ENCODE measurements at places on chromosomes 1 and 21.

DNA sequence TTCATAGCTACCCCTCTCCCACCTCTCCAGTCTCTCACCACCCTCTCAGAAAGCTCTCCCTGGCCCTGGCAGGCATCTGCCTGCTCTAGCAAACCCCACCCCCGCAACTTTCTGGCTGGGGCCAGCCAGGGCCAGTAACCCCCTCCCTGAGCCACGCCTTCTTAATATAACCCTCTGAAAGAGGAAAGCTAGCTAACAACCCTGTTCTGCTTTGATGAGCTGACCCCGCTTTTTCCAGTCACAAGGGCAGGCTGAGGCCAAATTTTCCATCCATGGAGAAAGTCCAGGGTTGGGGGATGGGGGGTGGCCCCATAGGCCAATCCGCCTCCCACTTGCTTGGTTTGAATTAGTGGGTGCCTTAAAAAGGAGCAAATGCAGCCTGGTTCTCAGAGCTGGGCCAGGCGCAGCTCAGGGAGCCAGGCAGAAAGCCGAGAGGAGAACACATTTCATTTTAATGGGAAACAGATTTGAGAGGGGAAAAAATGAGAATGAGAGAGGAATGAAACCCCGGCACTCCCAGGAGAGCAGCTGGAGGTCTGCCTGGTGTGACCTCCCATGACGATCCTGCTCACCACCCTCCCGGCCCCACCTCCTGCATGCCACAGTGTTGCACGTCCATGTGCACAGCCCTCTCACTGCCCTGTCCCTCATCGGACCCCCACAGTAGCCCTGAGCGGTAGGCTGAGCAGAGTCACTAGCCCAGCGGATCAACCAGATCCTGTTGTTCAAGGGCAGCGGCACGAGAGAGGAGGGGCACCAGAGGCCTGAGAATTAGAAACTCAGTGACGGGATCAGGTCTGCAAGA, 62.3 kb downstream of the OPTC start:
- no peak for DNase-seq

DNA sequence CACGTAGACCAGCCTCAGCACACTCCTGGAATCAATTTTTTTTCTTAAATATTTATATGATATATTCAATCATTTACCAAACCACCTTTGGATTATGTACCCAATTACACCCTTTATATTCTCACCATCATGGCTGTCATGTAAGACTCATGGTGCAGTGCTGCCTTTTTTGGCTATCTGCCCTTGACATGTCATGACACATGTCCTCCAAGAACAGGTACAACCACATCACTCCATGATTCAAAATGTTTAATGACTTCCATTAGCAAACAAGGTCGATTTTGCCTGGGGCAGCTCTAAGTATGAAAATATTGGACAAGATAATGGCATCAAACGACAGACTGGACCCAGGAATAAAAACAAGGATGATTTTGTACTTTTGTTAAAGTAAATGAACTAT, 861.1 kb upstream of the ADAMTS5 start:
- no peak for DNase-seq

- DNase-seq, result no peak
Observed at GRCh38 chr1:116743535-116743934, 10.7 kb upstream of the CD2 start.

DNA sequence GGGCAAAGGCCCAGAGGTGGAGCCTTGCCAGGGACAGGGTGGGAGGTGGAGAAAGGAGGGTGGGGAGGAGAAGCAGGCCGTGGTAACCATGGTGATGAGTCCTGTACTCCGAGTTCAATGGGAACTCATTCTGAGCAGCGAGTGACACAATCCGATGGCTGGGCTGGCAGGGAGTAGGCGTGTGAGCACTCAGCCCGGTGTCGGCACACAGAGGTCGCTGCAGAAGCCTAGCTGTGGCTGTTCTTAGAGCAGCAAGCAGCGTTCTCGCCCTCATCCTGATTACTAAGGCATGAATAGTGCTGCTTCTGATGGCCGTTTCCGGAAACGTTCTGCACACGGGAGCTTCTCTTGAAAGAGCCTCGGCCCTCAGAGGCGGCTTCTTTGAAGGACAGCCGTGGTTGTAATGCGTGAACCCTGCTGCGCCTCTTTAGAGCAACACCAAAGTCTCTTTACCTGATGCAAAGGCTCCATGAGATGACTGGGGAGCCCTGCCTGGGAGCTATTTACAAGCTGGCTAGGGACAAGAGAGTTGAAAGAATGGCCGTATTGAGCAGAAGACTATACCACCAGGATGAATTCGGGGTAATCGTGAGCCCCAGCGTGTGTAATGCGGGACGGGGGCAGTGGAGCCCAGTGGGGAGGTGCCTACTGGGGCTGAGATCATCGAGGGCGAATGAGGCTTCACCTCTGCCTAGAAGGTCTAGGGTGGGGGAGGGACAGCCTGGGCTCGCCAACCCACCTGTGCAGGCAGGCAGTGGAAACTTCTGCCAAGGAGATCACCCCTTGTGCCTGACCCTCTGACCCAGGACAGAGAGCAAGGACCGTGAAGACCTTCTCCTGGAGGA, 72.8 kb upstream of the PAX7 start:
- no peak for DNase-seq

GRCh38 chr1:79113836-79114235, 107.3 kb upstream of the ADGRL4 start:
- no peak for DNase-seq

DNA sequence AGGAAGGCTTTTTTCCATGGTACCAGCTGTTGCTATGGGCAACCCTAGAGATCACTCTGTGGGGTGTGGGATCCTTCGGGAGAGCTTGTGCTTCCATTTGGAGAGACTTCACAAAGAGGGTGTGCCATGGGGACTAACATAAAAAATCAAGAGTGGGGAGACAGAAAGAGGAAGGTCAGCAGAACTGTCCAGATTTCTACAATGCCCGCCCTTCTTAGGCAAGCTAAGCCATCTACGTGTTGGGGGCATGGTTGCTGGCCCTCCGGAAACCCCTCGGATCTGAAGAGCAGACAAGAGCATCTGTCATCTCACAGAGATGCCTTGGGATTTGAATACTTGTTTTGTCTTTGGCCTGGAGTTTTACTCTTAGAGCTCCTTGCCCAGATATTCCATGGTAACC, 83.9 kb upstream of the ZNF648 start:
- no peak for DNase-seq

DNA sequence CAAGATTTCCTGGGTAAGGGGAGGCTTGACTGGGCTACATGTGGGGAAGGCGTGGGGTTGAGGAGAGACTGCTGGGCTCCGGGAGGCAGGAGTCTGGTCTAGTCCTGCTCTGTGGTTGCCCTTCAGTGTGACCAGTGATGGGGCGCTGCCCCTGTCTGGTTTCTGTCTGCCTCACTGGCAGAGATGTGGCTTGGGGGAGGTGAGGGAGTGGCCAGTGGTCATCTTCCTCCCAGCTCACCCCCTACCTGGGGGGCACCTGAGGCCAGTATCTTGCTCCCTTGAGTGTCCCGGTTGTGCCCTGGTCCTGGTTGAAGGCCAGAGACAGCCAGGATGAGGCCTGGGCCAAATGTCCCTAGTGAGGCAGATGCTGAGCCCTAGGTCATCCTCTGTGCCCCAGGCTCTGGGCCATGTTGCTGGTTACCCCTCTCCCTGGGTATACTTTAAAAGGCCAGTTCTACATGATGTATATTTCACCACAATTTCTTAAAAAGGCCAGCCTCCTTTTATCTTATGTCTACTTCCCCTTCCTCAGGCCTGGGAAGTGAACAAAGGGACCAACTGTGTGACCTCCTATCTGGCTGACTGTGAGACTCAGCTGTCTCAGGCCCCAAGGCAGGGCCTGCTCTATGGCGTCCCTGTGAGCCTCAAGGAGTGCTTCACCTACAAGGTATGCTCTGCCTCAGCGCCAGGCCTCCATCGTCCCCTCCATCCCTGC, 10.5 kb downstream of the FAAH start:
- no peak for DNase-seq

DNA sequence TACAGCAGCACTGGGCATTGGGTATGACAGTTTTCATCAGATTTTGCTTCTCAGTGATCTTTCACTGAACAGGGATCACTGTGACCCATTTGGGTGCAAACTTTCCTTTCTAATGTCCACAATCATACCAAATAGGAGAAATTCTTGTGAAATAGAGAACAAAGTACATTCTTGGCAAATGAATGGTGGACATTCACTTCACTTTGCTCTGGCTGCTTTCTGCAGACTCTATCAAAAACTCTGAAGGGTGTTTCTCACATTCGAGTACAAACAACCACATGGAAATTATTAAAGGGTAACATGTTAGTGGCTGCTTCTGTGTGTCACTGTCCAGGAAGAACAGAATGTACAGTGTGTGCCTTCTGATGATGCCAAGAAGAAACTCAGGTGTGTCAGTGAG, 61.9 kb upstream of the ADAM30 start:
- no peak for DNase-seq

DNA sequence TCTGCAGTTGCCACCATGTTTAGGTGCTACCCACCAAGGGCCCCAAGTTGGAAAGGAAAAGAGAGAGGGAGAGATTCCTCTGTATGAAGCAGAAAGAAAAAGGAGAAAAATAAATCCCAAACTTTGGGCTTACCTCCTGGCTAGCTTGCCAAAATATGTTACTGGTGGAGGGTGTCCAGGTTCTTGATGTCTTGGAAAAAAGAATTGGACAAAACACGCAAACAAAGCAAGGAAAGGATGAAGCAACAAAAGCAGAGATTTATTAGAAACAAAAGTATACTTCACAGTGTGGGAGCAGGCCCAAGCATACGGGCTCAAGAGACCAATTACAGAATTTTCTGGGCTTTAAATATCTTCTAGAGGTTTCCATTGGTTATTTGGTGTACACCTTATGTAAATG, 204.5 kb upstream of the LRRC7 start:
- DNase-seq, result no peak

- no peak for DNase-seq
Observed at GRCh38 chr1:16300436-16300835, 51.8 kb downstream of the FBXO42 start.

GRCh38 chr1:66528580-66528979, 5.4 kb upstream of the SGIP1 start:
- DNase-seq, result no peak

GRCh38 chr1:163875927-163876320, 554.2 kb downstream of the NUF2 start:
- DNase-seq, result no peak

- DNase-seq, result no peak
Observed at GRCh38 chr1:209752890-209753289, 3.0 kb upstream of the TRAF3IP3 start.
